Lower lobe of right lung (tissue), 2 donors: ENCODE measurements at places on chromosomes 5 and 9.
A peak's percentile ranks its signal among the peaks of the same experiment; 100 is the strongest.

- no peaks in the 10 kb centered on the region for H3K27me3 ChIP-seq
- no peaks in the 10 kb centered on the region for H3K36me3 ChIP-seq
- no peak overlapping the region for H3K27ac ChIP-seq
- no peak overlapping the region for H3K4me3 ChIP-seq
These were observed 21.5 kb upstream of the DELE1 start for GRCh38 chr5:141902015-141902814.

GRCh38 chr5:52947851-52948250 lies 41.3 kb upstream of the ITGA2 start:
- H3K4me1 ChIP-seq = peaks cover 16% of the 10 kb centered on the region
- no peak overlapping the region for H3K4me3 ChIP-seq
- DNase-seq = no peak
- H3K27ac ChIP-seq = no peak overlapping the region
- no peaks in the 10 kb centered on the region for H3K27me3 ChIP-seq

DNA sequence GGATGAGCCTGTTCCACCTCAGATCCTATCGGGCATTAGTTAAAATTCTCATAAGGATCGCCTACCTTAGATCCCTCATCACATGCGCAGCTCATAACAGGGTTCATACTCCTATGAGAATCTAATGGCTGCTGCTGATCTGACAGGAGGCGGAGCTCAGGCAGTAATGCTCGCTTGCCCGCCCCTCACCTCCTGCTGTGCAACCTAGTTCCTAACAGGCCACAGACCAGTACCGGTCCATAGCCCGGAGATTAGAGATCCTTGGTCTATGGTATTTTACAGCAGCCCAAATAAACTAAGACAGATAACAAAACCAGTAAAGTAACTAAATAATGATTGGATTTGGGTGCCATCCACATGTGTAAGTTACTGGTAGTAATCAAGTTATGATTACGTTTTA lies 17.5 kb downstream of the GOLPH3 start:
- H3K4me1 ChIP-seq = peaks cover 68% of the 10 kb centered on the region
- no peak for DNase-seq
- H3K36me3 ChIP-seq = no peaks in the 10 kb centered on the region
- no peak overlapping the region for H3K4me3 ChIP-seq
- no peak overlapping the region for H3K27ac ChIP-seq

- H3K27ac ChIP-seq = no peak overlapping the region
- H3K27me3 ChIP-seq = no peaks in the 10 kb centered on the region
- no peak overlapping the region for H3K4me3 ChIP-seq
- H3K4me1 ChIP-seq = no peaks in the 10 kb centered on the region
- DNase-seq = no peak
These were observed 723.2 kb downstream of the TLE4 start for GRCh38 chr9:80294955-80295354.

DNA sequence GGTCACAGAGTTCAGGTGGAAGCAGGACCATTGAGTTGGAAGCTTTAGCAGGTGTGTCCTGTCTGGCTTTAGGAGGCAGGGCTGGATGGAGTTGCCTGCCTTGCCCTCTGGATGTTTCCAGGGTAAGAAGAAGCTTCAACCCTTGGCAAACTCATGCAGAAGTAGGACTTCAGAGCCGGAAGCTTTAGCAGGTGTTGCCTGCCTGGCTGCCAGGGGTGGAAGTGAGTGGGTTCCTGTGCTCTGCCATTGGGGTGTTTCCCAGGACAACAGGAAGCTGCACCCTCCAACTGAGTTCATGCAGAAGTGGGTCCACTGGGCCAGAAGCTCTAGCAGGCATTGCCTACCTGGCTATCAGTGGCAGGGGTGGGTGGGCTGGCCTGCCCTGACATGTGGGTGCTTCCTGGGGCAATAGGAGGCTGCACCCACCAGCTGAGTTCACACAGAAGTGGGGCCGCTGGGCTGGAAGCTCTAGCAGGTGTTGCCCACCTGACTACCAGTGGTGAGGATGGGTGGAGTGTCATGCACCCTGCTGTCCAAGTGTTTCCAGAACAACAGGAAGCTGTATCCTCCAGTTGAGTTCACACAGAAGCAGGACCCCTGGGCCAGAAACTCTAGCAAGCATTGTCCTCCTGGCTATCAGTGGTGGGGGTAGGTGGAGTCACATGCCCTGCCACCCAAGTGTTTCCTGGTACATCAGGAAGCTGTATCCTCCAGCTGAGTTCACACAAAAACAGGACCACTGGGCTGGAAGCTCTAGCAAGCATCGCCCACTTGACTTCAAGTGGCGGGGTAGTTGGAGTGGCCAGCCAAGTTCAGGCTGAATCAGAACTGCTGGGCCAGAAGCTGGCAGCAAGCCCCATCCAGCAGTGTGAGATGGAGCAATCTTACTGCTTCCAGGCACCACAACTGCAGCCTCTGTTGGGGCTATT lies 24.6 kb downstream of the LOX start:
- H3K36me3 ChIP-seq = no peaks in the 10 kb centered on the region
- DNase-seq = peak; percentile 49
- no peak overlapping the region for H3K4me3 ChIP-seq
- H3K27me3 ChIP-seq = no peaks in the 10 kb centered on the region
- no peaks in the 10 kb centered on the region for H3K4me1 ChIP-seq

DNA sequence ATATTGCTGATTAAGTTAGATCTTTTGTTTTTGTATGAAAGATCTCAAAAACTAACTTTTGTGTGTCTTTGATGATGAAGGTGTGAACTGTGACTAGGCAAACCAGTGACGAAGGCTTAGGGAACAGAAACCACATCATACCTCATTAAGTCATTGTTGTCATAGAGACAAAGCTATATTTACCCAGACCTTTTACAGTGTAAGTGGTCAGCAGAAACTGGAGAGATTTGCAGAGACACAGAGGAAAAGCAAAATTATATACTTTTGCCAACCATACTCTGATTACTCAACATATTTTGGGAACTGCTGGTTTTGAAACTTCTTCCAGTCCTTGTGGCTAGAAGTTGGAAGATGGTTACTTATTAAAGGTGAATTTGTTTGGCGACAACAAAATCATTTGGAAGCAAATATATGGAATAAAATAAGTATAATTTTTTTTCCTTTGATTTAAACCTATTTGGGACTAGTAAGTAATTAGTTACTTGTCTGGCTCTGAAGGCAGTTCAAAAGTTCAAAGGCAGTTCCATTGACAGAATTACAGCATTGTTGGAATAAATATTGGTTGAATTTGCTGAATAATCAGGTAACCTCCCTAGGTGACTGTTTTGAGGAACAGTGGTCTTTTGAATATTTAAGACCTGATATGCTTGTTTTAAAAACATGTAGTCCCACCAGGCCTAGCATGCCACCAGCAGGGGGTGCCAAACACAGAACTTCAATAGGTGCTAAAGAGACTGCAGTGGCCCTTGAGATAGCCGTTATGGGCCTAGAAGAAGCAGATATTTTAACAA lies 103.8 kb downstream of the RPS23 start:
- H3K4me3 ChIP-seq = no peak overlapping the region
- no peak overlapping the region for H3K27ac ChIP-seq
- DNase-seq = peak; percentile 68
- peaks cover 7% of the 10 kb centered on the region for H3K4me1 ChIP-seq
- H3K36me3 ChIP-seq = no peaks in the 10 kb centered on the region

DNA sequence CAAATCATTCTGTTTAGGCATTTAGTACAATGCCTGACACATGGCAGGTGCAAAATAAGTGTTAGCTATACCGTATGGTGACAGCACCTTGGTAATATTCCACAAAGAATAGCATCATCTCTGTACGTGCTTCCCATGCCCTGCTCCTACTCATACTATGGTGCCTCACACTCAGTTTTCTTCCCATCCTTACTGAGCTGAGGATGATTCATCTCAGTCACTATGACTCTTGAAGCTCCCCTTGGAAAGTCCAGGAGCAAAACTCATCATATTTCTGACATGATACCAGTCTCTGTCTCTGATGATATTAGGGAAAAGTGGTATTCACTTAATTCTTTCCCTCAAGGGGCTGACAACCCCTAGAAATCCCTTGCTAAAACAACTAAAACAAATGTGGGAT lies 423.3 kb downstream of the EFNA5 start:
- H3K4me1 ChIP-seq = no peaks in the 10 kb centered on the region
- DNase-seq = no peak
- H3K27me3 ChIP-seq = no peaks in the 10 kb centered on the region

DNA sequence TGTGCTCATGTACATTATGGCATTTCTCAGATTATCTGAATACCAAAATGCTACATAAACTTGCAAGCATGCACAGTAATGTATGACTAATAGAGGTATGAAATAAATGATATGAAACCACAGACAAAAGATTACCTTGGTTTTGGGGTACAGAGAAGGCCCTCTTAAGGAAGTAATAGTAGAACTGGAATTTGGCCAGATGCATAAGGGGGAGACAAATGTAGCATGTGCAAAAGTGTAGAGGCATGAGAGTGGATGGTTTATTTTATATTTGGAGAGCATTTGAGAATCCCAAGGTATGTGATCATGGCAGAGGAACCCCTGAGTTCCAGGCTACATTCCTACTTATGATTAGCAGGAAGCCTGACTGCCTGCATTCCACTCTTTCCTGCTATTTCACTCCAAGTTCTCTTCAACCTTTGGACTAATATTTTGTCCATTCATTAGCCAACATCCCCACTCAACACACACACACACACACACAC lies 74.2 kb downstream of the MAMDC2 start:
- no peak overlapping the region for H3K27ac ChIP-seq
- H3K4me3 ChIP-seq = no peak overlapping the region
- no peaks in the 10 kb centered on the region for H3K4me1 ChIP-seq
- no peak for DNase-seq
- H3K27me3 ChIP-seq = no peaks in the 10 kb centered on the region
- H3K36me3 ChIP-seq = no peaks in the 10 kb centered on the region

DNA sequence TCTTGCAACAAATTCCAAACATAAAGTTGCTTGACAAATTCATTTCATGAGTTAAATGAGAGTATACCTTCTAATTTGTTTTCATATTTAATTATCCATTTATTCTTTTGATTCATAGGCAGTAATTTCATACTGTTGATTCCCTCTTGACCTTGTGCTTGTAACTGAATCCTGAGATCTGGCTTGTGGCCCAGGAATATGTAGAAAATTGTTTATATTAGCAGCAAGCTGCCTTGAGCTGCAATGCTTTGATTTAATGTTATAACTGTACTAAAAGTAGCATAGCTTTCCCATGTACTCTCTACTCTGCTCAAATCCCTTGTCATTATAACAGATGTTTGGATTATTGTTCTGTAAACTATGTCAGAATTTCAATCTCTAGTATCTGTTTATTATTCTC lies 780.7 kb downstream of the NR2F1-AS1 start:
- no peaks in the 10 kb centered on the region for H3K4me1 ChIP-seq
- DNase-seq = no peak
- no peak overlapping the region for H3K4me3 ChIP-seq
- H3K27ac ChIP-seq = no peak overlapping the region
- no peaks in the 10 kb centered on the region for H3K36me3 ChIP-seq

- H3K36me3 ChIP-seq = no peaks in the 10 kb centered on the region
- no peak for DNase-seq
- H3K27me3 ChIP-seq = no peaks in the 10 kb centered on the region
- H3K4me1 ChIP-seq = no peaks in the 10 kb centered on the region
- no peak overlapping the region for H3K27ac ChIP-seq
These were observed 52.2 kb downstream of the GABRG2 start for GRCh38 chr5:162119801-162120200.
